ENCODE measurements at places on chromosomes 1 and 21. TPM values are rescaled to one million over a fixed set of nuclear protein-coding genes. Genes with fewer than 3 reads are reported as not detected.

Gene GBP6
- total RNA-seq: not detected

Gene SERPINC1
- total RNA-seq: not detected

Gene CHRM3
- not detected for total RNA-seq

Gene KIF17
- 0.28 TPM for total RNA-seq

Gene IGSF3
- total RNA-seq: 4.0 TPM

Gene RHBDL2
- total RNA-seq: not detected

Gene WNT9A
- not detected for total RNA-seq

Gene OR2L5
- not detected for total RNA-seq

Gene TARBP1
- total RNA-seq: 31.9 TPM

Gene CFAP141
- total RNA-seq: not detected

Gene NTMT2
- total RNA-seq: not detected

Gene PGBD5
- total RNA-seq: 0.22 TPM

Gene TAS1R1
- total RNA-seq: not detected

Gene A3GALT2
- 0.39 TPM for total RNA-seq

DNA sequence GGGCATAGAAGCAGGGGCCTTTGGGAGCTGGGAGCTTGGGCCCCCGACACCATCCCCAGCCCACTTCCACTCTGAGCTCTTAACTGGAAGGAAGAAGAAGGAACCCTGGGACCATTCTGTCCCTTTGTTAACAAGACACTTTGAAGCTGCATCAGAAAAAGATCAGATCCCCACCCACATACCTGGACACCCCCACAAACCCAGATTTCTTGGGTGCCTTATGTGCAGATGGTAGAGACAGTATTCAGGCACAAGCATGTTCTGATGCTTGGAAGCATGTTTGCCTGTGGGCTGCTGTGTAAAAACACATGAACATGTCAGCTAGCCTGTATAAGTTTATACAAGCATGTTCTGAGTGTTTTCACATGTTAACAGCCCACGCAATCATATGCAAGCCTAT is 3.7 kb downstream of the DLGAP3 start:
- DNase-seq: no peak

- DNase-seq: peak; percentile 19
Measured at GRCh38 chr1:188668083-188668482, 1809.6 kb downstream of the BRINP3 start.

- DNase-seq: no peak
Measured at GRCh38 chr1:4654764-4655673, 610 bp downstream of the AJAP1 start.

- no peak for DNase-seq
Measured at GRCh38 chr1:106681939-106682522, 374.4 kb upstream of the PRMT6 start.

DNA sequence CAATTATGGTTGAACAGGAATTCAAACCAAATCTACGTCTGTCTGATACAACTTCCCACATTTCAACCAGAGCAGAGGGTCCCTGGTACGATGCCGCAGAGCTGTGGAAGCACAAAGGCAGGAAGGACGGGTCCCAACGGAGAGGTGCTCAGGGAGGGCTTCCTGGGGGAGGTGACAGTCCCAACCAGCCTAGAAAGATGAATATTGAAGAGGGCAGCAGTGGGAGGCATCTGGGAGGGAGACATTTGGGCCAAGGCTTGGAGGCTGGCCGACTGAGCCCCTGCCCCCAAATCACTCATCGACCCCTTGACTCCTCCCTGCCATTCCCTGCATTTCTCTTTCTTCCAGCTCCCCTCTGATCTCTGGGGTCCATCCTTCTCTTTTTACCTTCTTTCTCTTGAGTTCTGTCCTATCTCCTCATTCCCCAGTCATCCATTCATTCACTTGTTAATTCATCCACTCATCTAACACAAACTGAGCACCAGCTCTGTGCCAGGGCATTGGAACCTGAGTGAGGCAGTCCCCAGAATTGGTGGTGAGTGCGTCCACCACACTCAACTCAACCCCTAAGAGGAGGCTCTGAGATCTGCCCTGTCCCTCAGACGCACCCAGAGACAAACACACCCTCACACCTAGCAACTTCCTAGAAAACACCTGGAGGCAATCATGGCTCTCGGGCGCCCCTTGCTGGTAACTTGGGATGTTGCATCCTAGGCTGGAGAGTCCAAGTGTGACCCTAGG is 13.2 kb upstream of the CELA3B start:
- DNase-seq: peak; percentile 66

DNA sequence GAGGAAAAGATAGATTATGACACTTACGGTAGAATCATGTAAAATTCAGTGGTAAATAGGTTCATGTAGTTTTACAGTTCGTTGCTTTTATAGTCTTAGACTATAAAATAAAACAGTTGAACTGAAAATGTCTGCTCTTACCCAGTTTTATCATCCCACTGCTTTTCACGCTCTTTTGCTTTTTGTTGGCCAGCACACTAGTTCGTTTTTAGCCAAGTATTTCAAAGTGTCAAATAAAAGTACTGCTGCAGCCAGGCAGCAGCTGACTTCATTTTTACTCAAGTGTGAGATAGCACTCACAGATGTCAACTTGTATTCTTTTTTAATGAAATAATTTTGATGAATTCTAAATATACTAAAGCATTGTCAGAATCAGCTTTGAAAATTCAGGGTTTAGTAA is 18.5 kb upstream of the BTG3 start:
- no peak for DNase-seq

DNA sequence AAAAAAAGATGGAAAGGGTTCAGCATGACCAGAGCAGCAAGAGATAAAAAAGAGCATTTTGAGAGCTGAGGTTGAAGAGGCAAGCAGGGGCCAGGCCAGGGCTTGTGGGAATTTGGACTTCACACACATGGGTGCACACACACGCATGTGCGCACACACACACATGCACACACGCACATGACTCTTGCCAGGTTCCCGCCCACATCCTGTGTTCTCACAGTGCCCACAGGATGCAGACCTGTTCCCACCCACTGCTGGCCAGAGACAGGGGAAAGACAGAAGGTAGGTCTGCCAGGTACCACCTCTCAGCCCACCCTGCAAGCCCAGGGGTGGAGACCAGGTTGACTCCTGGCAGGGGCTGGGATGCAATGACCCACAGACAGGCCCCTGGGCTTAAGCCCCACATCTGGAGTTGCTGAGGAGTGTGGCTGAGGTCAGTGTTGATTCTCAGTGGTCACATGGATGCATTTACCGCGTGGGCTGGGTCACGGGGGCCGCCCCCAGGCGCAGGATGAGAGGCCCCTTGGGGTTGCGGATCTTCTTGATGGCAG is 4.4 kb downstream of the COL16A1 start:
- no peak for DNase-seq

- no peak for DNase-seq
Measured at GRCh38 chr1:27968692-27969091, 8.9 kb downstream of the XKR8 start.

DNA sequence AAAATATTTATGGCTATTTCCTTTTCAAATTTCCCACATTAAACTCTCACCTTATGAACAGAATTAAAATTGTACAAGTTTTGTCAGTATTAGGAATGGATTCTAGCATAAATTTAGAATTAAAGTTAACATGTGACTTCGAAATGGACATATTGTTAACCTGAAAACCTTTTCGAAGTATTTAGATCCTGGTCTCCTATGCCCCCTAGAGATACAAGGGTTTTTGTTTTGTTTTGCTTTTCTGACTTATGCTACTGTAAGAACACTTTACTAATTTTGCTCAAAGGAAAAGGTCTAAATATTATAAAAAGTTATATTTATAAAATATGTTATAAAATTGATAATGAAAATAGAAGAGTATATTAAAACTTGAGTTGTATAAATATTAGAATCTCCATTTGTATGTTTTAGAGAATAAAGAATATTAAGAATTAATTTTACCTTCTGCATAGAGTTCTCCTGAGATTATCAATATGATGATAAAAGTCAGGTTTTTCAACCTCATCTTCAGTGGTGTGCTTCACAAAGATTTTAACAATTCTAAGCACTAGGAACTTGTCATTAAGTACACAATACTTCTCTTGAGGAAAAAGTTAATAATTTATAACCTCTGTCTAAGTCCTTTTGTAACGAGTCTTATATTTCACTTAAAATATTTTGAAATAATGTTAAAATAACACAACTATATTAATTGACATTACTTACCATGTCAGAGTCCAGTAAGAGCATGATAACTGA is at the start of gene F13B:
Gene F13B, minus strand, starts transcription at position 542 of the 738 bp plus-strand sequence. Its CDS starts 37 bp downstream, at position 505.
- DNase-seq: no peak

DNA sequence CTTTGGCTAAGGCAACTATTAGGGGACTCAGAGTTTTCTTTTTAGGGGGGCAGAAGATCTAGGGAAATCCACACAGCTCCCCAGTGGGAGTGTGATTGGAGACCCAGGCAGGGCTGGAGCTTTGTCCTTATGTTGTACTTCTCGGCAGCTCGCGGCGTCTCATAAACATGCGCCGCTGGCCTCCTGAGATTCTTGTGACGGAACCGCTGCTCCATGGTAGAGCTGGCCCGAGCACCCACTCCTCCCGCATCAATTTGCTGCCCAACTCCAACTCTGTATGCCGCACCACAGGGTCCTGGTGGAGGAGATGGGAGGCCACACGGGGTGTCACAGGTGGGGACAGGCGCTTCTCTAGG is 143.9 kb downstream of the GALNT2 start:
- DNase-seq: no peak

DNA sequence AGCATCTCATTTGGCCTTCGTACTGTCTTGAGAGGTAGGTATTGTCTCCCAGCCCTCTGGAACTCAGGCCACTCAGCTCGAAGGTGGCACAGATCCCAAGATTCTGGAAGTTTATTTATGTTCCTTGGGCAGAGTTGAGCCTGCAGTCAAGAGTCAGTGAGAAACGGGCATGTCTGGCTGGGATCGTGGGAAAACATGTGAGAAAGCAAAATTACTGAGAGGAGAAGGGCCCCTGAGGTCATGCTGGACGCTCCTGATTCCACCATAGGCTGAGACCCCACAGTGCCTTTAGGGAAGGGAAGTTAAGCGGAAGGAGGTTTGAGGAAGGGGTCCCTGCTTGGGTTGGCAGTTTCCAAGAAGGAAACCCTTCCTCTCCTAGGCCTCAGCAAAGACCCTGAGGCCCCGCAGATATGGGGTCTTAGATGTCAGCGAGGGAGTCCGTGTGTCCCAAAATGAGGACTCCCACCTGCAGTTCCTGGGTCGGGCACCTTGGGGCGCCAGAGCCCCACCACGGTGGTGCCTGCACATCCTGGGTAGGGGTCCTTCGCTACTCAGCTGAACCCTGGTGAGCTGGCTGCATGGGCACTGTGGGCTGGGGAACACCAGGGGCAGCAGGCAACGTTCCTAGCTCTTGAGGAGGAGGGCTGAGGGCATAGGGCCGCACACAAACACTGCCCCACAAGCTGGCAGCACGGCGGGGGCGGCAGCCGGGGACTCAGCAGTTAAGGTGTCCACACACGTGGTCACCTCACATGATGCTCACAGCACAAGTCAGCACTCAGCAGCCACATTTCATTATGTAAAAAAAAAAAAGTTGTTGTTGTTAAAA is 12.3 kb upstream of the SEMA4A start:
- no peak for DNase-seq

- DNase-seq: no peak
Measured at GRCh38 chr1:229028987-229029878, 241.7 kb upstream of the RAB4A start.

GRCh38 chr1:204265665-204266064 is 51.9 kb upstream of the GOLT1A start:
- DNase-seq: peak; percentile 21

DNA sequence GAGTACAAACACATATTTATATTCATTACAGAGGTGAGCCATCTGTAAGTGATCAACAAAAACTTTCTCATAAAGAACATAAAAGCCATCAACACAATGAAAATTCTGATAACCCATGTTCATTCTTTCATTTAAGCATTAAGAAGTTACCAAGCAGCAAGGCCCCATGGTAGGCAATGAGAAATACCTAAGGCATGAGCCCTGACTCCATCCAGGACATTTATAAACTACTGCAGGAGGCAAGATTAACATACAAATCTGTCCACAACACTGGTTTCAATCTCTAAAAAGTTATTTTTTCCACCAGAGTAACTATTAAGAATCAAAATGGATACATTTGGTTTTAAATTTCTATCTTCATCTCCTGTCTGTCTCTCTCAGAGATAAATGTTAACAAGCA is 76.1 kb downstream of the SIPA1L2 start:
- DNase-seq: no peak

DNA sequence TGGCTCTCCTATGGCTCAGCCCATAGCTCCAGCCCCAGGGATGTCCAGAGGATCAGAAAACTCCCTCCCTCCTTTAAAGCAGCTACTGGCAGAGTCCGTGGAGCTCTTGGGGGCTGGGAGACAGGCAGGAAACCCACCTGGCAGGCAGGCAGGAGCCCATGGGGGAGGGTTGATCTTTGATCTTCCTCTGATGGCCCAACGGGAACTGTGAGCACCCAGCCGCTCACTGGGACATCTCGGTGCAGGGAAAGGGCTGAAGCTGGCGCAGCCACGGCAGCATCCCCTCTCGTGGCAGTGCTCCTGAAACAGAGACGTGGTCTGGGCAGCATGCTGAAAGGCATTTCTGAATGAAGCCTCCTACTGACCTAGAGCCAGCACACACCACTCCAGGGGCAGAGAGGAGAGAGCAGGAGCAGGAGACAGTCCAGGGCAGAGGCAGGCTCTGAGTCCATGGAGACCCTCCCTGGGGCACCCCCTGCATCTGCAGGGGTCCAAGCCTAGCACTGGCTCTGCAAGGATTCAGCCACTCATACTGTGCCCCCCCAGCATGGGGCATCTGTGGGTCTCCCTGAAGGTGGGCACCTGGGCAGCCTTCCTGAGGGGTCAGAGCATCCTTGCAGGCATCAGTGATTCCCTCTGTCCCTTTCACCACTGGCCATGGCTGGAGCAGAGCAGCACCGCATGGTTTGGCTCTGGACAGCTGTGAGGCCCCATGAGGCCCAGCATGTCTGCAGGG is 4.9 kb upstream of the SLX9 start:
- no peak for DNase-seq

DNA sequence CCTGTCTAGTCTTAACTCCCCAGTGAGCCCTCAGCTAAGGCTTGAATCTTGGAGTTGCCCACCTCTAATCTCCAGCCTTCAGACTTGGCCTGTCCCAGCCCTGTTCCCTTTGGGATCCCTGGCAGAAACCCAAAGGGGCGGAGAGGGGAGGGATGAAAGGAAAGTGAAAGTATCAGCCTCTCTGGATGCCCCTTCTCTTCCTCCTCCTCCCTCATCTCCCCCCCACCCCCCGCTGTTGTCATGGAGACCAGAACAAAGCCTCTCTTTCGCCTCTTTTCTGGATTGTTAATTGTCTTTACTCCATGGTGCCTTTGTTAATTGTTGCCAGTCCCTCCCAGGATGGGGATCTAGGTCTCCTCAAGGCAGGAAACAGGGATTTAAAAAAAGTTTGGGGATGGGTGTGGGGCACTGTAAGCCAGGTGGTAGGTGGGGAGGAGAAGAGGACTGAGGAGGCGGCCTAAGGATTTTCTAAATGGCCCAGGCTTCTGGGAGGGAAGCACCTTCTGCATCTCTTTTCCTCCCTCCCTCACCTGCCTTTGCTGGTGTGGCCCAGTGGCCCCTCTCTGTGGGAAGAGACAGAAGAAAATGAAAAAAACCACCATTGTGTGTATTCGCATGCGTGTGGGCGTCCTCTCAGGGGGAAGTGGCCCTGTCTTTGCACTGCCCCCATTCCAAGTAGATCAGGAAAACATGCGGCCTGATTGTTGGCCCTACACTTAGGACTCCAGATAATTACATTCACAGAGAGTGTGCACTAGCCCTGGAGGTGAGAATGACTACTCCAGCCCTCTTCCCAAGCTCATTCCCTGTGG is 7.5 kb upstream of the SOX13 start:
- DNase-seq: peak; percentile 42

GRCh38 chr1:195218428-195219212 is 1389.6 kb downstream of the KCNT2 start:
- no peak for DNase-seq

Measured in A673 (cell line).